Activated CD4-positive, alpha-beta T cell treated with anti-CD3 and anti-CD28 coated beads, Interleukin-2, amount 50 U/mL, for 16 hours (primary cell): ENCODE measurements at places on chromosomes 12 and 14.

DNA sequence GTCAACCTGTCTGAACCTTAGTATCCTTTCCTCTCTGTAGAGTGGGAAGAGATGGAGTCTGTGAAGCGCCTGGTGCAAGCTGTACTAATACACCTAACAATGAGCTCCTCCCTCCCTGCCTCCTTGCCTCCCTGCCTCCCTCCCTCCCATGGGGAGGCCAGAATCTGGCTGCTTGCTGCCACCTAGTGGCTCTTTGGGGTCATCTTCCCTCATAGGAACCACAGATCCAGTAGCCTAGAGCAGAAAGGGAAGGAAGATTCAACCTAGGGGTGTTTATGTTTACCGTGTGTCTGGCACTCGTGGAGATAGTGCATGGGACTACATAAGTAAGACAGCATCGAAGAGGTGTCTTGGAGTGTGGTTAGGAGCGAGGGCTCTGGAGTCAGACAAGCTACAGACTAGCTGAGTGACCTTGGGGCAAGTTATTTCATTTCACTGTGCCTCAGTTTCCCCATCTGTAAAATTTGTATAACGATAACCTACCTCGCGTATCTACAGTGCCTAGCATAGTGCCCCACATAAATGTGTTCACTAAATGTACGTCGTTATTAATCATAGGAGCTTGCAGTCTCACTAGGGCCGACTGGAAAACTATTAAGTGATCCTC, 35.5 kb upstream of the TSPAN9 start:
- DNase-seq, result peak; percentile 75

DNA sequence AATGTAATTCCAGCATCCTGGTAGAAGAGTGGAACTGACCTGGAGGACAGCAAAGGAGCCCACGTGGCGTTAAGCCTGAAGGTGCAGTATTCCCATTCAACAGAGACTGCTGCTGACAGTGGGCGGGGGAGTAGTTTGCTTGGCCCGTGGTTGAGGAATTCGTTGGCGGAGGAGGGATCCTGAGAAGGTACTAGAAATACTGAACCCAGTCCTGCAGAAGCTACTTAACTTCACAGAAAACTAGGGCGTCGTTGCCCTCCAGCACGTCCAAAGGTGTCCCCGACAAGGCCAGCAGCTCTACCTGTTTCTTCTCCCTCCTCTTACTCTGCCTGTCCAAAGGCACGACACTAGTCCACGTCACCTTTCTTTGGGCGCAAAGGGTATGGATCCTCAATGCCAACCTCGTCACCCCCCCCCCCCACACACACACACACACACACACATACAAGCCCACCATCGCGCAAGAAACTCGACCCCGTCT, 303 bp downstream of the PUS7L start:
- DNase-seq, result no peak

DNA sequence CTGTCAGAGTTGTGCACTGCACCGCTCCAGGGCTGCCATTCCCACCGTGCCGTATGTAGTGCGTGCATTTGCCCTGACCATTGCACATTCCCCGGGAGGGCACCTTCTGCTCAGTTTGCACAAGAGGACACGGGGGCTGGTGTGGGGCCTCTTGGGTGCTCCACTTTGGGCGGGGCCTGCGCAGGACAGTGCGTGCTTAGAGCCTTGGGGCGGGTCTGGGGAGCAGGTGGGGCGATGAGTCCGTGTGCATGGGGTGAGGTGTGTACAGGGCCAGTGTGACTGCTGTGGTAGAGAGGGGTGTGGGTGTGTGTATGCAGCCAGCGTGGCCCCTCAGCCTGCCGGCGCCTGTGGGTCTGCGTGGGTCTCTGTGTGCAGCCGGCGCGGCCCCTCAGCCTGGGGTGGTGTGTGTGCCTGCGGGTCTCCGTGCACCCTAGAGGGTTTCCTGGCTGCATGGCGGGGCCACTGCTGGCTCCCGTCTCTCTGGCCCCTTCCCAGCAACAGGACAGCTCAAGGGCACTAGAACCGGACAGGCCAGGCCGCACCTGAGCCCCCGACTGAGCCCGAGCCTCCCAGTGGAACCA, 31.9 kb downstream of the FBRSL1 start:
- no peak for DNase-seq

- DNase-seq, result no peak
Observed at GRCh38 chr12:67759829-67760228, 111.3 kb downstream of the DYRK2 start.

DNA sequence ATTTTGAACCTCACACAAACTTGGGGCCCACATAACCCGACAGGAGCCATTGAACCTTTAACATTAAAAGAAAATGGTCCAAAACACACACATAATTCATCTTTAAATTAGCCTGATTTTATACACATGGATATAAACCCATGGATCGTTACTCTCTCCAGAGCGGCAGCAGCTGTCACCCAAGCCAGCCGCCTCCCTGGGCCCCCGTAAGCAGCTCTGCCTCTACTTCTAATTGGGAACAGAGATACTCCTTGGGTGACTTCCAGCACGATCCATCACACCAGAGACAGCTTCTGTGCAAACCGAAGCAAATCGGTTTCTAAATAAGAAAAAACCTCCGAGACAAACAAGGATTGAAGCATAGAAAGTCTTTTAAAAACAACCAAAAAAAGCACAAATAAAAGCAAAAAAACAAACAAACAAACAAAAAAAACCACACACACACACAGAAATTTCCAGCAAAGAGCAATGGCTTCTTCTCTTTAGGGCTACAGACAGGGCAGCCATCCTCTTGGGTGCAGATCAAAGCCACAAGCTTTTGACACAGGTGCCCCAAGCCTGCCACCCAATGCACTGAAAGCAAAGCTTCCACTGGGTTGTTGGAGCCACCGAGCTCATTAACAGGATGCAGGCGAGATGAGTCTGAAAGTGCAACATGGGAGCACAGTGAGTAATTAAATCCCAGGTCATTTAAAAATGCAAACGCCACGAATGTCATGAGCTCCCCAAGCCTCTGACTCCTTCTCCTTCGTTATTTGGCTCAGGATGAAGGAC, 156.9 kb downstream of the DPF3 start:
- DNase-seq, result no peak

DNA sequence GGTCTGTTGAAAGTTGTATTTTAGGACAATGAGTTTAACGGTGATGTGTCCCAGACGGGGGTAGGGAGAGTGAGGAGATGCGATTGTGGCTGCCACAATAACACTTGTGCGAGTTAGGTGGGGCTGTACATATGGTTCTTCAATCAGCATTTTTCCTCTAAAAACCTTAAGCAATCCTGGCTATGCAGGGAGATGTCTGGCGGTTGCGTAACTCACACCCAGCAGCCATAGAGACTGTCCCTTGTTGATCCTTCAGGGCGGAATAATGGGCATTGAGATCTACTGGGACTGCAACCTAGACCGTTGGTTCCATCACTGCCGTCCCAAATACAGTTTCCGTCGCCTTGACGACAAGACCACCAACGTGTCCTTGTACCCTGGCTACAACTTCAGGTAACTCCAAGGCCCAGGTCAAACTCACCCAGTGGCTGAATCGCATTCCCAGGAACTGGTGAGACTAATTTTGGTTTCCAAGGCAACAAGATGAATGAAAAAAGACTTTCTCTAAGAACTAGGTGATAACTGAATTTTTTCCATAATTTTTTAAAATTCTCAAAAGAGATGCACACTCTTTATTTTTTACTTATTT, 34.6 kb downstream of the P2RX7 start:
- no peak for DNase-seq
